Neural progenitor cell (in vitro differentiated cells): ENCODE measurements at places on chromosomes 3 and 15. TPM values are rescaled to one million over a fixed set of nuclear protein-coding genes. Genes with fewer than 3 reads are reported as not detected.

NDN gene
- 70.9 and 89.2 TPM in 2 replicates for total RNA-seq

SPG21 gene
- total RNA-seq: 84.4 and 109 TPM in 2 replicates

DNASE1L3 gene
- not detected in 2 replicates for total RNA-seq

CHRD gene
- total RNA-seq: 2.3 and 6.8 TPM in 2 replicates

CFAP100 gene
- 0.12 TPM in 1 of 2 replicates, not detected in the other for total RNA-seq

INKA1 gene
- 0.84 TPM in 1 of 2 replicates, not detected in the other for total RNA-seq

MRPS22 gene
- 54.3 and 85.8 TPM in 2 replicates for total RNA-seq

GRCh38 chr3:149512073-149512782 is 37.7 kb downstream of the TM4SF4 start:
- no peaks in the 10 kb centered on the region for H3K27me3 ChIP-seq
- DNase-seq: peak; percentile 85
- H3K4me3 ChIP-seq: peak overlapping the region; percentile 22
- no peaks in the 10 kb centered on the region for H3K4me1 ChIP-seq

- peaks cover 9% of the 10 kb centered on the region for H3K4me1 ChIP-seq
- H3K4me3 ChIP-seq: peak overlapping the region; percentile 52
- no peak overlapping the region for H3K27ac ChIP-seq
- no peaks in the 10 kb centered on the region for H3K36me3 ChIP-seq
- peaks cover 69% of the 10 kb centered on the region for H3K27me3 ChIP-seq
Observed at GRCh38 chr3:192408007-192408646, 319.2 kb downstream of the FGF12 start.

- no peaks in the 10 kb centered on the region for H3K27me3 ChIP-seq
- H3K4me3 ChIP-seq: no peak overlapping the region
- no peak overlapping the region for H3K27ac ChIP-seq
- H3K4me1 ChIP-seq: no peaks in the 10 kb centered on the region
- H3K36me3 ChIP-seq: peaks cover 30% of the 10 kb centered on the region
- no peak for DNase-seq
Observed at GRCh38 chr15:43070249-43070648, 35.6 kb downstream of the UBR1 start.

GRCh38 chr3:133588035-133588434 is 14.5 kb downstream of the CDV3 start:
- peak overlapping the region; percentile 15 for H3K27ac ChIP-seq
- H3K4me1 ChIP-seq: no peaks in the 10 kb centered on the region
- peaks cover 32% of the 10 kb centered on the region for H3K36me3 ChIP-seq
- DNase-seq: no peak
- H3K27me3 ChIP-seq: no peaks in the 10 kb centered on the region

DNA sequence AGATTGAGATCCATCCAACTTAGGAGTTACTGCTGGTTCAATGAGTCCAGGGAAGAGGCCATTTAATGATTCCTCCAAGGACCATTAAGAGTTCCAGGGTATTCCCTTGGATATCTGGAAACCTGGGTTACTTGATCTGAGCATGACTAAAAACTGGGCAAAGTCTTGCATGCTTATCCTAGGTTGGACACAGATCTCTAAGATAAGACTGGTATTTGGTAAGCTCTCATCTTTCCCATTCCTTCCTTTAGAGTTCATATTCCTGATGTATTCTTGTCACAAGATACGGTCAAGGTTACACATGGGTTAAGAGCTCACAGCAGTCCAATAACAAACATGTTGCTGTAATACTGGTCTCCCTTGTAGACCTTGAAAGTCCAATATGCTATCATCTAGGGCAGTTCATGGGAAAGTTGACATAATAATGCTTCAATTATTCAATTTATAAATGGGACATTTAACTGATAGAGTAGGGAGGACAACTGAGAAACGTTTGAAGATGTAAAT is 301.7 kb downstream of the TIGIT start:
- no peaks in the 10 kb centered on the region for H3K4me1 ChIP-seq
- H3K4me3 ChIP-seq: no peak overlapping the region
- no peak for DNase-seq
- H3K27ac ChIP-seq: no peak overlapping the region
- no peaks in the 10 kb centered on the region for H3K36me3 ChIP-seq

DNA sequence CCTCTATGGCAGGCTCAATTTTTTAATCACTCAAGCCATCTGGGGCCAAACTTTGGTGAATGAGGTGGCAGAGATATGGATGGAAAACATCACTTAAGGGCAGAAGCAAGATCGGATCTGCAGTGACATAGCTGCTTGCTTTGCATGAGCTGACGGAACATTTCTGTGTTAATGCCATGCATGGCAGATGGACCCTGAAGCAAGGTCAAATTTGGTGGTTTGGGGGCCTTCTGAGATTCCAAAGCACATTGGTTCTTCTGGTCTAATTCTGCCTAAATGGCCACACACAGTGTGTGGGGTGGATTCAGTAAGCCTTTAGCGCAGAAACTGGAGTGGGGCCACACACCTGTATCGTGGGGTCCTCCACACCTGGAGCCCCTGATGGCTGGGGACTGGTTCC is 38.3 kb upstream of the BCL2L10 start:
- no peak overlapping the region for H3K4me3 ChIP-seq
- no peaks in the 10 kb centered on the region for H3K4me1 ChIP-seq
- H3K36me3 ChIP-seq: no peaks in the 10 kb centered on the region
- H3K27ac ChIP-seq: no peak overlapping the region
- DNase-seq: no peak
- no peaks in the 10 kb centered on the region for H3K27me3 ChIP-seq

DNA sequence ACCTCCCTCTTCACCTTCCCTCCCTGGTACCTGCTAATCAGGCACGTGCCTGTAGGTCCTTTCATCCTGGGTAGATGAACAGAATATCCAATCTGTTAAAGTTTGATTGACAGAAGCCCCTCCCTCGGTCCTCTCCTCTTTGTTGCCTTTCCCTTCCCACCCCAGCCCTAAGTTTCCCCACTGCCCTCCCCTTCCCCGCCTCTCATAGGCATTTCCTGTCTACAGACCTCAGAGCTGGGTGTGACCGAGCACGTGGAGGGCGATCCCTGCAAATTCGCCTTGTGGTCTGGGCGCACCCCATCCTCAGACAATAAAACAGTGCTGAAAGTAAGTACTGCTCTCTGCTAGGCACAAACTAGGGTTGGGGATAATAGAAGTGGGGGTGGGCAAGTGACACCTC is 239.2 kb upstream of the UMPS start:
- H3K27me3 ChIP-seq: no peaks in the 10 kb centered on the region
- no peaks in the 10 kb centered on the region for H3K36me3 ChIP-seq
- H3K27ac ChIP-seq: no peak overlapping the region

DNA sequence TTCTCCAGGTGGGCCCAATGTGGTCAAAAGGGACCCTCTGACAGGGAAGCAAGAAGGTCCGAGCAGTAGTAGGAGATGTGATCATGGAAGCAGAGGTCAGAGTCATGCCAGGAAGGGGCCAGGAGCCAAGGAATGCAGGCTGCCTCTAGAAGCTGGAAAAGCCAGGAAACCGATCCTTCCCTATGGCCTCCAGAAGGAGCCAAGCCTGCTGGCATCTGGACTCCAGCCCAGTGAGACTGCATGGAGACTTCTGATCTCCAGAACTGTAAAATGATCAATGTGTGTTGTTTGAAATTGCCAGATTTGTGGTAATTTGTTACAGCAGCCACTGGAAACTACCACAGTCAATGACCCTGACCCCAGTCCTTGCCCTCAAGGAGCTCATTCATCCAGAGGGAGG is 56.8 kb upstream of the SPATA12 start:
- H3K36me3 ChIP-seq: no peaks in the 10 kb centered on the region
- H3K4me1 ChIP-seq: peaks cover 9% of the 10 kb centered on the region
- no peaks in the 10 kb centered on the region for H3K27me3 ChIP-seq
- no peak overlapping the region for H3K4me3 ChIP-seq
- DNase-seq: no peak
- H3K27ac ChIP-seq: no peak overlapping the region

GRCh38 chr15:52546031-52546751 is 17.5 kb upstream of the MYO5A start:
- no peak overlapping the region for H3K27ac ChIP-seq
- H3K36me3 ChIP-seq: peaks cover 23% of the 10 kb centered on the region
- H3K27me3 ChIP-seq: no peaks in the 10 kb centered on the region
- no peaks in the 10 kb centered on the region for H3K4me1 ChIP-seq
- no peak for DNase-seq
- no peak overlapping the region for H3K4me3 ChIP-seq

DNA sequence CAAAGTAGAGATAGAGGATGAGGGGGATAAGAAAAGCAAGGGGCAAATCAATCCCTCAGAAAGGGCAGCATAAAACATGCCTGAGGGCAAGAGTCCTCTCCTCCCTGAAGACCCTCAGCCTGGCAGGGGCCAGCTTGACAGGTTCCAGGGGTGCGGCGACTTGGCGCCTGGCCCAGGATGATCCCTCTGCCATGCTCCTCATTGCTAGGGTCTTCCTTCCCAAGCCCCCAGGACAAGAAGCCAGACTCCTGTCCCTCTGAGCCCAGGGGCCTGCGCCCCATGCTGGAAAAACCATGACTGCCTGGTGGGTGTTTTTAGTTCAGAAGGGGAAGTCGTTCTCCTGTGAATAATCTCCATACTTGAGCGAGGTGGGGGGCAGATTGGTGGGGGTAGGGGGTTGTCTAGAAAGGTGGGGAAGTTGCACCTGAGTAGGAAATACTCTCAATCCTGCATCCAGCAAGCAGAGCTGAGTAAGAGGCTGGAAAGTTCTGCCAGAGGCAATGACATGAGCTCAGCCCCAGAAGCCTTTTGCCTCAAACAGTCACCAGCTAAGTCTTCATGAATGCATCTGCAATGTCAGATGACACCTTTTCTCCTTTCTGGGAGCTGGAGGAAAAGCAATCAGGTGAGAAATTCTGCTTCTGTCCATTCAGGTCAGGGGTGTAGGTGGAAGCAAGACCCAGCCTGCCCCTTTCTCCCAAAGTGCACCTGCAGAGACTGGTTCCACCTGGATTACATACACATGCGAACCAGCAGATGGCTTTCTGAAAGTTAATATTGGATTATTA is 18.3 kb downstream of the SLC12A8 start:
- H3K27ac ChIP-seq: no peak overlapping the region
- H3K4me1 ChIP-seq: peaks cover 3% of the 10 kb centered on the region
- H3K36me3 ChIP-seq: no peaks in the 10 kb centered on the region
- no peaks in the 10 kb centered on the region for H3K27me3 ChIP-seq

DNA sequence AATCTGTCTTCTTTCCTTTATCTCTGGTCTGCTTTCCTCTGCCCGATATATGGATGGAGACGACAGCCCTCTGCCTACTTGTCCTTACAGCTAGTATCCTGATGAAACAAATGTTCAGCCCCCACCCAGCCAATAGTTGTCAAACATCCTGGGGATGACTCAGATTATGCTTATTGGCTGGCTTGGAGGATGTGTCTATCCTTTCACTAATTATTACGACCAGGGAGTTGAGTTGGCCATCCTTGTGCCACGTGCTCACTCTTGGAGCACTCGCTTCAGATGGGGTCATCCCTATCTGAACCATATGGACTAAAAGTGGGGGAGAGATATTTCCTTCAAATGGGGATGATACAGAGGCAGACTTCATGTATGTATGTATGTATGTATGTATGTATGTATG is 6.4 kb upstream of the MAP3K13 start:
- no peak overlapping the region for H3K4me3 ChIP-seq
- no peaks in the 10 kb centered on the region for H3K36me3 ChIP-seq
- peaks cover 31% of the 10 kb centered on the region for H3K27me3 ChIP-seq
- H3K27ac ChIP-seq: no peak overlapping the region
- DNase-seq: no peak
- H3K4me1 ChIP-seq: no peaks in the 10 kb centered on the region

GRCh38 chr15:59424616-59425015 is 13.4 kb upstream of the FAM81A start:
- H3K4me1 ChIP-seq: no peaks in the 10 kb centered on the region
- no peak overlapping the region for H3K4me3 ChIP-seq
- peaks cover 4% of the 10 kb centered on the region for H3K27me3 ChIP-seq
- DNase-seq: no peak

DNA sequence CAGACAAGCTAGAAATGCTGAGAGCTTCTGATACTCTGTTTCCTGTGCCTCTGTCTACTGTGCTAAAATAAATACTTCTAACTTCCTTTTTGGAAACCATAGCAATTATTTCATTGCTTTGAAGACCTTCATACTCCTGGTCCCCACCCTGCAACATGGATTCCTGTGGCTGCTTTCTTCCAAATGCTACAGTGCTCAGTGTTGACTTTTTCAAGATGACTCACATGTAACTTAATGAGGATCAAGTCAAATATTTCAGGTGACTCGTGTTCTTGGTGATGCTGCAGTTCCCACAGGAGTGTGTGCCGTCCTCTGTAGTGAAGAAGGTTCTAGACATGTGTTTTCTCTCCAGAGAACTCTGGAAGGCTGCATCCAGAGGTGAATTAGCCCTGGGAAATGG is 288.6 kb downstream of the CLSTN2 start:
- no peak overlapping the region for H3K27ac ChIP-seq
- H3K4me3 ChIP-seq: no peak overlapping the region
- no peak for DNase-seq
- no peaks in the 10 kb centered on the region for H3K27me3 ChIP-seq
- H3K36me3 ChIP-seq: no peaks in the 10 kb centered on the region

GRCh38 chr3:4680227-4680691 is 187.1 kb downstream of the ITPR1 start:
- no peaks in the 10 kb centered on the region for H3K27me3 ChIP-seq
- H3K4me3 ChIP-seq: no peak overlapping the region
- DNase-seq: no peak
- no peak overlapping the region for H3K27ac ChIP-seq
- H3K4me1 ChIP-seq: no peaks in the 10 kb centered on the region
- no peaks in the 10 kb centered on the region for H3K36me3 ChIP-seq

DNA sequence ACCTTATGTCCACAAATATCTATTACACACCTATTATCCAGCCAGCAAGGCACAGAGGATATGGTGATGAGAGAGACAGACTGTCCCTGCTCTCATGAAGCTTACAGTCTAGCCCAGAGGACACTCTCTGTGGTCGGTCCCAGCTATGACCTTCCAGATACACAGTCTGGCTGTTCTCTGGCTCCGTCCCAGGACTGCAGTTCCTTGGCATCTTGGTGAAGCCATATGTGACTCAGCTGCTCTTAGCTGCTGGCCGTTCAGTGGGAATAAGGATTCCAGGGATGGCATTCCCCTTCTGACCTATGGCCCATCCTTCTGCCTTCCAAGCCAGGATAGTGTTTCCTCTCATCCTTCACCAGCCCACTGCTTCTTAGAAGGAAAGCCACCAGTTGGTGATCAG is 30.8 kb downstream of the MEX3B start:
- no peaks in the 10 kb centered on the region for H3K4me1 ChIP-seq
- no peak overlapping the region for H3K4me3 ChIP-seq
- no peaks in the 10 kb centered on the region for H3K27me3 ChIP-seq
- no peaks in the 10 kb centered on the region for H3K36me3 ChIP-seq
- no peak overlapping the region for H3K27ac ChIP-seq

DNA sequence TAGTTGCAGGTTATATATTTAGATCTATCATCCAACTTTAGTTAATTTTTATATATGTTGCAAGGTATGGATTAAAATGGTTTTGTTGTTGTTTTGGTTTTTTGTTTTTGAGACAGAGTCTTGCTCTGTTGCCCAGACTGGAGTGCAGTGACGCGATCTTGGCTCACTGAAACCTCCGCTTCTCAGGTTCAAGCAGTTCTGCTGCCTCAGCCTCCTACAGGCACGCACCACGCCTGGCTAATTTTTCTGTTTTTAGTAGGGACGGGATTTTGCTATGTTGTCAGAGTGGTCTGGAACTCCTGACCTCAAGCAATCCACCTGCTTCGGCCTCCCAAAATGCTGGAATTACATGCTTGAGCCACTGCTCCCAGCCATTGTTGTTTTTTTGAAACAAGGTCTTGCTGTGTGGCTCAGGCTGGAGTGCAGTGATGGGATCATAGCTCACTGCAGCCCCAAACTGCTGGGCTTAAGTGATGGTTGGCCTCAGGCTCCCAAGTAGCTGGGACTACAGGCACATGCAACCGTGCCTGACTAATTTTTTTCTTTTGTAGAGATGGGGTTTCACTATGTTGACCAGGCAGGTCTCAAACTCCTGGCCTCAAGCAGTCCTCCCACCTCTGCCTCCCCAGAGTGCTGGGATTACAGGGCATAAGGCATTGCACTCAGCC is 92.0 kb downstream of the ZNF609 start:
- H3K27ac ChIP-seq: no peak overlapping the region
- H3K36me3 ChIP-seq: no peaks in the 10 kb centered on the region
- no peak overlapping the region for H3K4me3 ChIP-seq
- H3K4me1 ChIP-seq: no peaks in the 10 kb centered on the region
- peak; percentile 33 for DNase-seq
- H3K27me3 ChIP-seq: no peaks in the 10 kb centered on the region
